Umbilical cord (tissue), 2 donors: ENCODE measurements at places on chromosomes 2 and 18.

DNA sequence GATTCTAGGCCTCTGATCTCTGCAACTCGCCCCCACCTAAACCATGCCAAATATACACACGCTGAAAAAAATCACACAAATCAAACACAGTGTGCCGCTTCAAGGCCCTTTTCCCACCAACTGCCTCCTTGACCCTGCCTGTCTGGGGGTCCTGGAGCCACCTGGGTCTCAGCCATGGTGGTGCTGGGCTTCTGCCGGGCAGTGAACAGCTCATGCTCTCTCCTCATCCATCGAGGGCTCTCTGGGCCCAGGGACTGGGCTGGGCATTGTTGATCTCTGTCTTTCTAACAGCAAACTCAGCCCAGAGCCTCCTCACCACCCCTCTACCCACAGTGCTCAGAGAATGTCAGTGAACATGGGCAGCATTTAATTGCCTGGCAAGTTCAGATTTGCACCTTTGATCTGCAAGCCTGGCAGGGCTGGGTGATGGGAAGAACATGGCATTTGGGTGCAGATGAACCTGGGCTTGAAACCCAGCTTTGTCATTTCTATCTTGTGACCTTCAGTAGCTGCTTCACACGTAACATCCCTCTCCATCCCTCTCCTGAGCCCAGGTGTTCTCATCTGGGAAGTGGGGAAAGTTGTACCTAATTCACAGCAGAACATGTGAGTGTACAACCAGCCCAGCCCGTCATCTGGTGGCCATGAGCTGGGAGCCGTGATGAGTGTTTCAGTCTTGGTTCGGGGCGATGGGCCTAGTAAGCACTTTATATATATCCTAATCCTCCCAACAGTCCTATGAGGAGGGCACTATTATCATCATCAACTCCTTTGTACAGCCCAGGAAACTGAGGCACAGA lies 46.1 kb downstream of the SDC1 start:
- no peak for DNase-seq

DNA sequence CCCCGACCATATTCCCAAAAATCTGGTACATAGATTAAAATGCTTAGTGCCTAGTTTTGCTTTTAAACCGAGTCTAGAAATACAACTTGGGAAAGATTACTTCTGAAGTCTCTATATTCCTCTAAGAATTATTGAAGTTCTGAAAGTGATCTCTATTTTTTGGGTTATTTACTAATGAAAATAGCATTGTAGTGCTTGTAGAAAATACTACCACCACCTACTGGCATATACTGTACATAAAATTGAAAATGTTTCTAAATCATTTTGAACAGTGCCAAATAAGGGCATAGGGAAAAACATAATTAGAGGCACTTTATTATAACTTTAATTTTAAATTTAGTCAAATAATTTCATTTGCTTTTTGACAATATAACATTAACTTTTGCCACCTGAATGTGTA lies 1399.6 kb upstream of the ZEB2 start:
- no peak for DNase-seq

GRCh38 chr2:25322312-25322711 lies 19.4 kb downstream of the DNMT3A start:
- no peak for DNase-seq

DNA sequence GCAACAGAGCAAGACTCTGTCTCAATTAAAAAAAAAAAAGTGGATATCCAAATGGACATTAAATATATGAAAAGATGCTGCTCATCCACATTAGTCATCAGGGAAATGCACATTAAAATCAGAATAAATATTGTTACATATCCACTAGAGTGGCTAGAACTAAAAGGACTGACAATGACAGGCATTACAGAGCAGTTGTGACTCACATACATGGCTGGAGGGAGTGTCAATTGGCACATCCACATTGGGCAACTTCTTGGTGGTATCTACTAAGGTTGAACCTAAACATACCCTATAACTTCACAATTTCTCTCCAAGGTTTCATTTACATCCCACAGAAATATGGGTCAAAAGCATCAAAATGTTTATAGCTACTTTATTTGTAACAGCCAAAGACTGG lies 14.0 kb upstream of the DNER start:
- DNase-seq: no peak

- DNase-seq: no peak
Observed at GRCh38 chr18:69974365-69974764, 26.7 kb upstream of the CD226 start.

DNA sequence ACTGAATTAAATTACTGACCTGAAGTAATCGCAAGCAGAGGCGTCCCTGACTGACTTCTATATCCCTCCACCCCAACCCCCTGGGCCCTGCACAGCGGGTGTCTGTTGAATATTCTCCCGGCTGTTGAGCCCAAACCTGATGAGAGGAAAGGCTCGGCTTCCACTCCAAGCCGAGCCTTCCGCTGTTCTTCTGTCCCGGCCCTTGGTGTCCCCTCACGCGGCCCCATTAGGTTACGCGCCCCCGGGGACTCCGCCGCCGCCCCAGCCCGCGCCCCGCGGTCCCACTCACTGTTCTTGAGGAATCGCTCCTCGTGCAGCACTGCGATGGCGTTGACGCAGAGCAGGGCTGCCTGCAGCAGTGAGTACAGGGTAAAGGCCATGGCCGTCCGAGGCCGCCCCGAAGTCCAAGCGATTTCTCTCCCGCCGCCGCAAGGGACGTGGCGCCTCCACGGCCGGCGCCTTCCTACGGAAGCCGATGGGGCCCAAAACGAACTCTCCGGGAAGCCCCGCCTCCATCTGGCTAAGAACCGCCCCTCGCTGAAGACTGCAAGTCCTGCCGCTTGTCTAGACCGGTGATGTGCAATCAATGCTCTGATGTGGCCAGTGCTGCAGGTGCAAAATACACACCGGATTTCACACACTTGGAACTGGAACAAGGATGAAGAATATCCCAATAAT lies at the start of gene IER3IP1:
TSS of gene IER3IP1 (minus strand) at position 467 of the 678 bp plus-strand sequence. CDS start at position 380, 87 bp downstream.
- DNase-seq: peak; percentile 93

- DNase-seq: no peak
Observed at GRCh38 chr18:56001576-56001975, 413.6 kb upstream of the TCF4 start.

GRCh38 chr2:98245491-98245890 lies 100.8 kb upstream of the CNGA3 start:
- no peak for DNase-seq

DNA sequence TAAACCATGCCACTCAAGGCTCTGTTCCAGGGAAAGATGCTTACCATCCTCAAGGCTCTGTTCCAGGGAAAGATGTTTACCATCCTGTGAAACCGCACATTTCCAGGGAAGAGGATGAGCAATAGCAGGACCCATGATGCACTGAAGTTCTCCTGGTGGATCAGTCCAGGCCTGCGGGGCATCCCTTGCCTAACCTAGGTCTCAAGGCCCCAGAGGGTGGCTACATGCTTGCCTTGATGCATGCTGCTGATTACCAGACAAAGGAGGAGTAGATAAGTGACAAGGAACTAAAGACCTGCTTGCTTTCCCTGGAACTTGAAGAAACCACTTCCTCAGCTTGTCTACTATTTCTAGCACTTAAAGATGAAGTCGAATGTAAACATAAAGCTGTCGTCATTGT lies 111.0 kb upstream of the LINC00305 start:
- DNase-seq: no peak

- DNase-seq: no peak
Observed at GRCh38 chr2:19031642-19032041, 326.8 kb downstream of the OSR1 start.

- peak; percentile 67 for DNase-seq
Observed at GRCh38 chr18:55405475-55405874, 182.5 kb downstream of the TCF4 start.

GRCh38 chr2:178269438-178270224 lies 75.3 kb downstream of the OSBPL6 start:
- DNase-seq: no peak

- DNase-seq: no peak
Observed at GRCh38 chr2:100673691-100674485, 111.1 kb downstream of the PDCL3 start.

- DNase-seq: peak; percentile 19
Observed at GRCh38 chr2:3483227-3483985, 35.9 kb downstream of the ADI1 start.

- DNase-seq: peak; percentile 13
Observed at GRCh38 chr2:107362993-107363392, 463.7 kb upstream of the RGPD4 start.
